ENCODE measurements at places on chromosomes 1 and 21.

- no peak for DNase-seq
Observed at GRCh38 chr1:235056937-235057336, 71.7 kb downstream of the TOMM20 start.

DNA sequence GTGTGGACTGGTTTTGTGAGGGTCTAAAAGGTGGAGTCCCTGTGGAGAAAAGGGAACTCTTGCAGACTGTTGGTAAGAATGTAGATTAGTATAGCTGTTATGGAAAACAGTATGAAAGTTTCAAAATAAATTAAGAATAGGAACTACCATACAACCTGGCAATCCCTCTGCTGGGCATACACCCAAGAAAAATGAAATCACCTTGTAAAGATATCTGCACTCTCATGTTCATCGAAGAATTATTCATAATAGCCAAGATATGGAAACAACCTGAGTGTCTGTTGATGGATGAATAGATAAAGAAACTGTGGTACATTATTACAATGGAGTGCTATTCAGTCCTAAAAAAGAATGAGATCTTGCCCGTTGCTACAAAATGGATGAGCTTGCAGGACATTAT is 109.6 kb downstream of the TBX19 start:
- DNase-seq, result no peak

DNA sequence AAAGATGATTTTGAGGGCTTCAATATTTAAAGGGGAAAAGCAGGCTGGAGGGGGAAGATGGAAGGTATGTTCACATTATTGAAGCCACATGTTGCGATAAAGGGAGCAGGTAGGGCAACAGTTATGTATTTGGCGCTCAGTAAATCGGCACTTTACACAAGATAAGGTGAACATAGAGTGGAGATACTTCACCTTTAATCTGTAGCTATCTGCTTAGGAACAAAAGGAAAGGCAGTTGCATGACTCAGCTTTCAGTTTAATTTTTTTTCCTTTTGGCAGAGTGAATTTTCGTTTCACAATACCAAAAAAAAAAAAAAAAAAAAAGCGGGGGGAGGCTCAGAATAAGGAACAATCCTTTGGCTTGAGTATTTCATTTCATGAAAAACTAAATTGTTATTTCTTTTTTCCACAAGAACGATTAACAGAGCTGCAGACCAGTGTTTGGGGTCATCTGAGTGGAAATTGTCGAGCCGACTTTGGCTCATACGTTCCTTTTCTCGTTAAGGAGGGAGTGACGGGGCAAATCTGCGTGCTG is 1.1 kb upstream of the COQ8A start:
- DNase-seq, result no peak

DNA sequence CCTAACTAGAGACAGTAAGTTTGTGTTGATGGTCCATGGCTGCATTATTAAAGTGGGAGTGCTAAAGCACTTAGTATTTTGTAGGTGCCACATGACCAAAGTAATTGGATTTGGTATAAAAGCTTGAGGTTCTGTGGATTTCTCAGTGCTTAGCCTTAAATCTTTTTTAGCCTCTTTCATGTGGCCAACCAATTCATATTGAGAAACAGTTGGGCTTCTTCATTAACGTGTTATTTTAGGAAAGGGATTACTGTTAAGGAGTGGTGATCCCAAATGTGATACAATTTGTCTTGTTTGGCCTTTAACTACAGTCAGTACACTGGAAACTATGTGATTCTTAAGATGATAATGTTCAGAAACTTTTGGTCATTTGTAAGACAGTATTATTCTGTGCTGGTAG is 25.5 kb downstream of the MAN1A2 start:
- DNase-seq, result no peak

GRCh38 chr1:66542811-66543767 is 9.1 kb downstream of the SGIP1 start:
- no peak for DNase-seq

- peak; percentile 12 for DNase-seq
Observed at GRCh38 chr1:233627376-233627775, 13.5 kb downstream of the KCNK1 start.

DNA sequence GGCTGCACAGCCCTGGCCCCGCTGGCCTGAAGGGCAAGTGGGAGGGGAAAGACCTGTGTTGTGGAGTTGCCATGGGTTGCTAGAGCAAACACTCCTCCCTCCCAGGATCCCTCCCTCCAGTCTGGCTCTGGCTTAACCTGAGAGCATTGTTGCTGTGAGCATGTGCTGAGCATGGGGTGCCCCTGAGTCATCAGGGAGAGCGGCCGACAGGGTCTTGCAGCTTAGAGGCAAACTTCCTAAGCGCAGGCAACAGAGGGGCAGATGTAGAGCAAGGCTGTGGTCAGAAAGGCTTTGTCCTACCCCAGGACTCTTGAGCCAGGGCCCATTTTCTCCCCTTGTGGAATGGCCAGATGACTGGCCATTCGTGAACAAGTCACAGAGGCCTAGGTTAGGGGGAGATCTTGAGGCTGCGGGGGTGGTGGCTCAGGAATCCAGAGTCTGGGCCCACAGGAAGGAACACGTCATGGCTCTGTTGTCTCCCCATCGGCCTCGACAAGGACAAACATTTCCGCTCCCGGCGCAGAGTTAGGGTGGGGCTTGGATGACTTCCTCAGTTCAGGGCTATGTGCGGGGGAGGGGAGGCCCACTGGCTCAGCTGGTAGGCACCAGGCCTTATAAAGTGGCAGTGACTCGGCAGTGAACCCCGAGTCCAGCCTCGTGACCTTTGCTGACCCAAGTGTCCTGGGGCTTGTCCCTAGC is 362 bp upstream of the DYNLT4 start:
- peak; percentile 61 for DNase-seq

DNA sequence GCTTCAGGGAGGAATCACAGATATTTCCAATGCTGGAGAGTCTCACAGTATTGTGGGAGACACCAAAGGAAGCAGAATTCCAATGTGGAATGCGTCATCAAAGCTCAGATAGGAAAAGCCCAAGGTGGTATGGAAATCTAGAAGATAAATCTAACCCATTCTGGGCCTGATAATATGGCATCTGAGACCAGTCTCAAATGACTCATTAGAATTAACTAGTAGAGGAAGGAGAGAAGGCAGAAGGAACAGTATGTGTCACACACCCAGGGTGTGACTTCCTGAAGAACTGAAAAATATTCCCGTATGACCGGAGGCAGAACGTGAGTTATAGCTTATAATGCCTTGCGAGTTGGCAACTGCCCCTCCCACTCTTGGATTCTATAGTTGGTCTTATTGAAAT is 499.2 kb downstream of the PLPP3 start:
- no peak for DNase-seq

- no peak for DNase-seq
Observed at GRCh38 chr21:42653231-42654061, at the start of gene PDE9A. Gene PDE9A (plus strand): TSS chr21:42653621. CDS start chr21:42653815, 194 bp downstream.

DNA sequence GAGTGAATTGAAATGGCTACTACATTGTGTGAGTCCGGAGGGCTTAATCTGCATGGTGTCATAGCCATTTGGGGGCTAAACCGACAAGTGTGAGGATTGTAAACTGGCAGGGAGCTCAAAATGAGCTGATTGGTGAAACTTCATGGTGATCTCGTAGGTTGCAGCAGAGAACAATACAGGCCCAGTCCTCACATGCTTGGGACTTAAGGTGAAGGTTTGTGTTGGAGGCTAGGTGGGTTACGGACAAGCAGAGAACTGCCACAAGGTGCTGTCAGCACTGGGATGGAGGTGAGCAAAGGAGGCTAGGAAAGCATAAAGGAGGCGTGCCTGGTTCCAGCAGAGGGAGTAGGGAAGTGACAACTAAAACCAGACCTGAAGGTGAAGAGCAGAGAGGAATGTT is 9.4 kb downstream of the PGM1 start:
- DNase-seq, result no peak

DNA sequence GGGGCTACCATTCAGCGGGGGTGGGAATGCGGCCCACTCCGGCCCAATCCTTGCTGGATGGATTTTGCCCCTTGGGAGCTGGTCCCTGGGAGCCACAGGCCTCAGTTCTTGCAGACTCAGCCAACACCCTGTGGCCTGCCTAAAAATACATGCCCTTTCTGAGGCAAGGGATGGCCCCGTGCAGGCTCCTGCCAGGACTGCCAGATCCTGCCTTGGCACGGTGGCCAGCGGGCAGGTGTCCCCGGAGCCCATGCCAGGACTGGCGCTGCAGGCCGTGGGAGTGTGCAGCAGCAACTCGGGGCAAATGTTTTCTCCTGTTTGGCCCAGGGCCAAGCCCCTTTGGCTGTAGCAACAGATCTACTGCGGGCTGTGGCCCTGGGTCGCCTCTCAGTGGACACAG is 1.6 kb upstream of the PANK4 start:
- DNase-seq, result no peak

DNA sequence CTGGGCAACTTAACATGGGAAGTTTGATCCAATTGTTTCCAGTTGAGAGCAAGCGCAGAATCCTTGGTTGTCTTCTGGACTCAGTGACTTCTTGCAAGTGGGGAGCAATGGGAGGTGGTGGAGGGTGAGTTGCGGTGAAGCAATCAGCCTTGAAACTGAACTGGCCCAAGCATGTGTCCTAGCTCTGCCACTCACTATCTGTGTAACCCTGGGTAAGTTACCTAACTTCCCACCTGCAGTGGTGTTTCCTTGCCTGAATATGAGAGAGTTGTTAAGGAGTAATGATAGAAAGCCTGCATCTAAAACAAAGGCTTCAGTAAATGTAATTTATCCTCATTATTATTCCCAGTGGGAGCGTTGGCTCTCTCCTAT is 132.5 kb upstream of the NFIA start:
- no peak for DNase-seq

- DNase-seq, result no peak
Observed at GRCh38 chr1:70720109-70720508, 309.0 kb downstream of the CTH start.

- DNase-seq, result peak; percentile 1
Observed at GRCh38 chr1:60281360-60281932, 207.9 kb upstream of the C1orf87 start.

GRCh38 chr1:20727746-20728316 is 4.7 kb downstream of the SH2D5 start:
- no peak for DNase-seq

DNA sequence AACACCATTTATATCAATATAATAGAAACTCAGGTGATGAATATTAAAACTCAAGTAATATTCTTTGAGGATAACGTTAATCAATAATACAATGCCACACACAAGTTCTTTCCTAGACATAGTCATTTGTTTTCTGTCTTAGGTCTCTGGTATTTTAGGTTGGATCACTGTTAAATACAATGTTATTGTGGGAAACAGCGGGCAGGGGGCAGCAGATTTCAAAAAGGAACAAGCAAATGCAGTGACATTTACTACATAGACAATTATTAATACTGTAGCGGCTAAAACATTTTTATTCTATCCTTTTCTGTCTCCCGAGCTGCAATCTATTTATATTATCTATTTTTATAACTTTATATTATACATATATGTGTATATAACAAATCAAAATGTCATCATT is 186.4 kb upstream of the ZNHIT6 start:
- DNase-seq, result no peak

DNA sequence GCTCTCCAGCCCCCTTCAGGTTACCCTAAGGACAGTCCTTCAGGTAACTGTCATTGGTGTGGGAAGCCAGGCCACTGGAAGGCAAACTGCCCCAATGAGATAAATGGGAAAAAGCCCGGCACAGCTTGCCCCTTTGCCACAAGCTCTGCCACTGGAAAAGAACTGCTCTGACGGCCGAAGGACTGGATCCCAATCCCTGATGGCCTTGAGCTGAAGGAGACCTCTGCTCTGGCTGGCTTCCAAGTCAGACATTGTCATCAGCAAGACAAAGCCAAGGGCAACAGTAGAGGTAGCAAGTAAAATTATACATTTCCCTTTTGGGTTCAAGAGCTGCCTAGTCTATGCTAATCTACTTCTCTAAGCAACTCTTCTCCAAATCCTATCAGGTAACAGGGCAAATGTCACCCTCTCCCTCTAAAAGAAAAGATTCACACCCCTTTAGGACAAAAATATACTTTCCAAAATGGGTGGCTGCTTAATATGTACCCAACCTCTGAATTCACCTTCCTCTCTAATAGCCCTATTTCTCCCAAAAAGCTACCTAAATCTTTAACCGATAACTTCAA is 145.8 kb downstream of the ADSS2 start:
- DNase-seq, result no peak

- no peak for DNase-seq
Observed at GRCh38 chr1:118479351-118479750, 294.3 kb upstream of the SPAG17 start.

GRCh38 chr1:30847358-30847972 is 61.1 kb downstream of the SDC3 start:
- no peak for DNase-seq

GRCh38 chr1:216596281-216596862 is 126.9 kb downstream of the ESRRG start:
- DNase-seq, result no peak

DNA sequence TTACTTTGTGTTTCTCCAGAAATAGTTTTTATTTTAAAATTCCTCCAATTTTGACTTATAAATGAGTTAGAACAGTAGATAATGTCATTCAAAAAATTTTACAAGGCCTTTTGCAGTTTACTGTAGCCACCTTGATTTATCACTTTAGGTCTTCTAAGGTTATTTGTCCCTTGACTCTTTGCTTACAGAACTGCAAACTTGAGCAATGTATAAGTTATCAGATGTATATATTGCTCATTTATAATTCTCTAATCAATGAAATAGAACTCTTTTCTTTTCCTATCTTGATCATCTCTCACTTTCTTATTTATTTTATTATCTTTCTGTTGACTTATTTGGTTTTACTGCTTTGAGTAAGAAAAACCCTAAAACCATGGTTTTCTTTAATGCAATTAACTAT is 5.8 kb upstream of the SPTA1 start:
- DNase-seq, result no peak

DNA sequence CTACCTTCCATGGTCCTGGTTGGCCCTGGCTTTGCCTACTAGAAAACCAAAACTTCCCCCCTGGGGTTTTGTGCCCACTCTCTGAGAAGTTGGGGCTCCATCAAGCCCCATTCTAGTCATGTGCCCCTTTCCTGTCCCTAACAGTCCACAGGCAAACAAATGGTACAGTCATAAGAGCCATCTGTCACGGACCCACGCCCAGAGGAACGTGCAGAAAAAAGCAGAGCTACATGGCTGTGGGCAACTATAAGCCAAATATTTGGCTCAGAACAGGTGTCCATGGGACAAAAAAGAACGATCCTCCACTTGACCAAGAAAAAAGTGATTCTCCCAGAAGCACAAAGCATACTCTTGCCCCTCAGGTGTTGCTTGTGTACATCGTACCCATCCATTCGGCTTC is 14.6 kb upstream of the TRNAU1AP start:
- no peak for DNase-seq

- DNase-seq, result no peak
Observed at GRCh38 chr1:8463144-8463927, 145.4 kb downstream of the SLC45A1 start.

DNA sequence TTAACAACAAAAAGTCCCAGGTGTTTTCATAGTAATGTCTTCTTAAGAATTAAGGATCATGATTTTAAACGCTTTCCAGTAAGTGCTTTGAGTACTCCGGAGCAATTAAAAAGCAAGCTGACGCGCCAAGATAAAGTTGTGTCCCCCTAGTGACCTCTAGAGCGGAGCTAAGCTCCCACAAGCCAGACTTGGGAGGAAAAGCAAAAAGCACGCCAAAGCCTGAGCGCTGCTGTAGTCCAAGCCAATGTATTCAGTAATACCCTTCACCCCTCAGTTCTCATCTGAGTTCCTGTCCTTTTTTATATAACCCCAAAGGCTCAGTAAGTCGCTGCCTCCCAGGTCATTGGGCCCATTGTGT is 3.5 kb upstream of the SLC44A5 start:
- DNase-seq, result no peak

GRCh38 chr1:56097713-56098112 is 481.6 kb downstream of the PLPP3 start:
- no peak for DNase-seq

GRCh38 chr1:246445503-246445902 is 61.6 kb downstream of the SMYD3 start:
- no peak for DNase-seq

Data from stimulated activated CD4-positive, alpha-beta T cell treated with anti-CD3 and anti-CD28 coated beads, Interleukin-1b, Interleukin-23, amount 100 ng/mL, for 24 hours (primary cell).